ENCODE measurements at places on chromosomes 3 and 15. TPM values are rescaled to one million over a fixed set of nuclear protein-coding genes. Genes with fewer than 3 reads are reported as not detected.

The IQCF5 gene
- total RNA-seq: not detected

The ADAMTS7 gene
- 6.2 TPM for total RNA-seq

The SAMMSON gene
- total RNA-seq: not detected

The ISL2 gene
- 4.7 TPM for total RNA-seq

The CELF6 gene
- 0.07 TPM for total RNA-seq

The ECE2 gene
- total RNA-seq: not detected

The GPR160 gene
- total RNA-seq: 1.1 TPM

The ADAMTSL3 gene
- 0.35 TPM for total RNA-seq

Measured in A549 treated with ZK216348 at 1 μM for 4 hours (cell line).